ENCODE measurements at places on chromosomes 6 and 20. TPM values are rescaled to one million over a fixed set of nuclear protein-coding genes. Genes with fewer than 3 reads are reported as not detected.

The TMEM14B gene
- total RNA-seq = 38.4 TPM

The UTRN gene
- 715 TPM for total RNA-seq

The LTB gene
- total RNA-seq = 32.6 TPM

The GSTA4 gene
- 2.5 TPM for total RNA-seq

The C6orf118 gene
- not detected for total RNA-seq

The SASH1 gene
- 6.2 TPM for total RNA-seq

The CHRNA4 gene
- not detected for total RNA-seq

The SLC22A2 gene
- not detected for total RNA-seq

The TXLNB gene
- 0.24 TPM for total RNA-seq

The STX11 gene
- total RNA-seq = 38.3 TPM

The MAPK13 gene
- total RNA-seq = 49.9 TPM

The PRICKLE4 gene
- total RNA-seq = not detected

The TEAD3 gene
- not detected for total RNA-seq

The SLC32A1 gene
- total RNA-seq = not detected

The SYCP2 gene
- 5.9 TPM for total RNA-seq
